Cardiac atrium fibroblast (primary cell): ENCODE measurements at places on chromosomes 7 and 10. TPM values are rescaled to one million over a fixed set of nuclear protein-coding genes. Genes with fewer than 3 reads are reported as not detected.

The CRHR2 gene
- total RNA-seq, result not detected in 2 replicates

The FLNC gene
- total RNA-seq, result 108 and 131 TPM in 2 replicates

The KAZALD1 gene
- total RNA-seq, result 21.2 and 57.8 TPM in 2 replicates

The NRCAM gene
- 27.4 and 67.4 TPM in 2 replicates for total RNA-seq

The PLEKHA8 gene
- 5.6 and 7.1 TPM in 2 replicates for total RNA-seq

The CHN2 gene
- total RNA-seq, result 0.16 and 1.8 TPM in 2 replicates

The ASB10 gene
- total RNA-seq, result not detected in 2 replicates

The HSPA12A gene
- total RNA-seq, result 1.6 and 4.2 TPM in 2 replicates

The WDR86 gene
- not detected in 2 replicates for total RNA-seq

The GIMAP7 gene
- not detected in 2 replicates for total RNA-seq

The UPP1 gene
- 11.6 and 33.7 TPM in 2 replicates for total RNA-seq

The NPSR1 gene
- total RNA-seq, result not detected in 2 replicates

The GBX1 gene
- not detected in 2 replicates for total RNA-seq

The LRMDA gene
- not detected in 2 replicates for total RNA-seq

The CUBN gene
- total RNA-seq, result 0.72 and 4.2 TPM in 2 replicates

The TET1 gene
- total RNA-seq, result 2.6 and 4.9 TPM in 2 replicates

The FEZF1 gene
- total RNA-seq, result not detected in 2 replicates

The CCDC172 gene
- total RNA-seq, result not detected in 2 replicates

The ARMC10 gene
- 27.1 and 32.4 TPM in 2 replicates for total RNA-seq

The CABCOCO1 gene
- 0.81 TPM in 1 of 2 replicates, not detected in the other for total RNA-seq

The STK17A gene
- total RNA-seq, result 14.3 and 21.4 TPM in 2 replicates

The PCGF5 gene
- 61.6 and 72.4 TPM in 2 replicates for total RNA-seq

The ZNF239 gene
- total RNA-seq, result 1.8 and 9.9 TPM in 2 replicates

The IGF2BP3 gene
- 24.7 and 45.5 TPM in 2 replicates for total RNA-seq

The UTF1 gene
- not detected in 2 replicates for total RNA-seq

The EBF3 gene
- total RNA-seq, result 21.1 and 38.5 TPM in 2 replicates

The PRPS1L1 gene
- total RNA-seq, result not detected in 2 replicates

The SOSTDC1 gene
- total RNA-seq, result not detected in 2 replicates

The CALU gene
- total RNA-seq, result 623 and 637 TPM in 2 replicates

The PTF1A gene
- not detected in 2 replicates for total RNA-seq

The CYP3A7 gene
- not detected in 2 replicates for total RNA-seq
